ENCODE measurements at places on chromosomes 4 and X. TPM values are rescaled to one million over a fixed set of nuclear protein-coding genes. Genes with fewer than 3 reads are reported as not detected.
A peak's percentile ranks its signal among the peaks of the same experiment; 100 is the strongest.

CRLF2 gene
- 0.29 TPM for total RNA-seq

GRCh38 chrX:63932006-63932405 is 147.0 kb upstream of the ARHGEF9 start:
- H3K36me3 ChIP-seq = no peaks in the 10 kb centered on the region
- no peaks in the 10 kb centered on the region for H3K27me3 ChIP-seq
- no peaks in the 10 kb centered on the region for H3K4me1 ChIP-seq
- DNase-seq = peak; percentile 49

- no peak overlapping the region for H3K27ac ChIP-seq
- no peak overlapping the region for H3K4me3 ChIP-seq
- no peaks in the 10 kb centered on the region for H3K4me1 ChIP-seq
- no peaks in the 10 kb centered on the region for H3K36me3 ChIP-seq
- no peak for DNase-seq
Measured at GRCh38 chrX:97605271-97605670, 721.6 kb downstream of the RPA4 start.

MAGEA2B gene
- not detected for total RNA-seq

GRCh38 chr4:108034565-108034964 is 44.9 kb downstream of the HADH start:
- no peak for DNase-seq
- peaks cover 16% of the 10 kb centered on the region for H3K36me3 ChIP-seq
- H3K27ac ChIP-seq = no peak overlapping the region
- no peak overlapping the region for H3K4me3 ChIP-seq
- no peaks in the 10 kb centered on the region for H3K27me3 ChIP-seq
- H3K4me1 ChIP-seq = peaks cover 7% of the 10 kb centered on the region

ANKRD50 gene
- 27.5 TPM for total RNA-seq

GRCh38 chrX:119424999-119425398 is 25.9 kb downstream of the SLC25A43 start:
- H3K27ac ChIP-seq = no peak overlapping the region
- no peak overlapping the region for H3K4me3 ChIP-seq
- no peak for DNase-seq
- H3K27me3 ChIP-seq = no peaks in the 10 kb centered on the region
- H3K4me1 ChIP-seq = peaks cover 12% of the 10 kb centered on the region
- peaks cover under 1% of the 10 kb centered on the region for H3K36me3 ChIP-seq

- peaks cover 15% of the 10 kb centered on the region for H3K27me3 ChIP-seq
- no peaks in the 10 kb centered on the region for H3K4me1 ChIP-seq
- H3K36me3 ChIP-seq = no peaks in the 10 kb centered on the region
- no peak overlapping the region for H3K27ac ChIP-seq
- no peak overlapping the region for H3K4me3 ChIP-seq
- no peak for DNase-seq
Measured at GRCh38 chr4:76354517-76355473, 48.3 kb downstream of the STBD1 start.

GRCh38 chr4:186265683-186266652 is at the start of gene F11:
Gene F11 (plus strand): TSS chr4:186266189. CDS start chr4:186267137, 948 bp downstream.
- no peaks in the 10 kb centered on the region for H3K4me1 ChIP-seq
- no peak within 1 kb of the TSS for H3K27ac ChIP-seq
- H3K36me3 ChIP-seq = no peaks in the 10 kb centered on the region
- no peak within 1 kb of the TSS for H3K4me3 ChIP-seq

SOX3 gene
- not detected for total RNA-seq

SPINK2 gene
- not detected for total RNA-seq

AFM gene
- not detected for total RNA-seq

DNA sequence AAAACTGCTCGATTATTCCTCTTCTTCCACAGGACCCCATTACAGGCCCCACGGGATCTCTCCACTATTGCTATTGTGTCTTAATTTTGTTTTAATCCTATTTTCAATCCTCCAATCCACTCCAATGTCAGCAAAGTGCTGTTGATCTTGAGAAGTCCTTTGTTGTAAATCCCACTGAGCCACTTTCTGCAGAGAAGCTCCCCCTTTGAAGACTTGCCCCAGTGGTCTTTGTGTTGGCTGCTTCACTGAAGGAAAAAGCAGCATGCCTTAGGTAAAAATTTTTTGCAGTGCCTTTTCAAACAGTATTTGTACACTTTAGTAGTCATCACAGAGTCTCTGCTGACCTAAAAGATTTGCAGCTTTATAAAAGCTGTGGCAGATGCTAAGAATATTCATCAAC is 252.0 kb upstream of the SLC7A11 start:
- H3K27ac ChIP-seq = no peak overlapping the region
- no peak overlapping the region for H3K4me3 ChIP-seq
- no peaks in the 10 kb centered on the region for H3K4me1 ChIP-seq
- no peaks in the 10 kb centered on the region for H3K27me3 ChIP-seq

DNA sequence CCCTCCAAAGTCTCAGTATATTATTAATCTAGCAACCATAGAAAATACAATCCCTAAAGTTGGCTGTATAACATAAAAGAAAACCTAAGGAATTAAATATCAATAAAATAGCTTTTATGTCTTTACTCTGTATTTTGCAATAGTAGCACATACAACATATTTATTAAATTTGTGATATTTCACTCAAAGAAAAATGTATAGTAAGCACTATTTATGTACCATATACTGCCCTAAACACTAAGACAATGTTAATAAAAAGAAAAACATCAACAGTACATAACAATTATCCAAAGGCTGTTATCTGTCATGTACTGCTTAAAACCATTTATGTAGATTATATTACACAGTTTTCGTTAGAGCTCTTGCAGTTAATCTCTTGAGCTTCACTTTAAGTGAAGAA is 834.5 kb upstream of the INTU start:
- H3K4me3 ChIP-seq = no peak overlapping the region
- no peak overlapping the region for H3K27ac ChIP-seq
- H3K4me1 ChIP-seq = peaks cover 4% of the 10 kb centered on the region
- H3K27me3 ChIP-seq = no peaks in the 10 kb centered on the region
- DNase-seq = no peak

DNA sequence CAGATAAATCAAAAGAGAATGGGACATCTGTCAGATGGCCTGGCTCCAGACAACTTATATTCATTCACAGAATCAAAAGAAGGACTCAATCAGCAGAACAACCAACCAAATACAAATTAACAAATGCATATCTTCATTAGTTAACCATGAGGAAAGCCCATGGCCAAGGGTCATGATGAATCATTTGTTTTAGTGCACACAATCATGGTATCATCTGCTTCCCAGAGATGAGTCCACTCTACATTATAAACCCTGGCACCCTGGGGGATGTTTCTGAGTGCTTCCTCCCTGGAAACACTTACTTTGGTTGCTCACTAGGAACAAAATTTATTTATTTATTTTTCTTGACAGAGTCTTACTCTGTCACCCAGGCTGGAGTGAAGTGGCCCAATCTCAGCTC is 453.3 kb upstream of the HS3ST1 start:
- H3K27ac ChIP-seq = no peak overlapping the region
- DNase-seq = no peak
- no peaks in the 10 kb centered on the region for H3K4me1 ChIP-seq
- H3K36me3 ChIP-seq = no peaks in the 10 kb centered on the region

PF4V1 gene
- total RNA-seq = not detected

DNA sequence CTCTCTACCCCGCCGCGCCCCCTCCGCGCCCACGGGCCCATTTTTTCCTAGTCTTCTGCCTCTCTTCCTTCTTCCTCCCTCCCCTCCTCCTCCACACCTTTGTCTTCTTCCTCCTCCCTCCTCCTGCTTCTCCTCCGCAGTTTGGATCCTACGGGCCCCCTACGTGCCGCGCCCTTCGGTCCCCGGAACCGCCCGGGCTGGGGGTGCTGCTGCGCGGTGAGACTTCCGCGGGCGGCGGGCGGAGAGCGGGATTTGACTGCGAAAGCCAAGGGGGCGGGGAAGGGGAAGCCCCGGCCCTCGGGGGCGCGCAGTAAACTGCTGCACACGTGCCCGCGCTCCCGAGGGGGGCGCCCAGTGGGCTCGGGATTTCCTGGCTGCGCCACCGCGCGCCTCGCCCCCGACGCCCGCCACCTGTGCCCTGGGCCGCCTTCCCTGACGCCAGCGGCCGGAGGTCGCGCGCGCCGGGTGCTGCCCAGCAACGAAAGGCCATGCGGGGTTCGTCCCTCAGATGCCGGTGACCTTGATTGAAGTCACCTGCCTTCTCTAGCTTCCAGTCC is 3.3 kb upstream of the NKX3-2 start:
- peaks cover 43% of the 10 kb centered on the region for H3K27me3 ChIP-seq
- peak overlapping the region; percentile 62 for H3K4me3 ChIP-seq
- no peak overlapping the region for H3K27ac ChIP-seq

SLC39A8 gene
- 11.2 TPM for total RNA-seq

DNA sequence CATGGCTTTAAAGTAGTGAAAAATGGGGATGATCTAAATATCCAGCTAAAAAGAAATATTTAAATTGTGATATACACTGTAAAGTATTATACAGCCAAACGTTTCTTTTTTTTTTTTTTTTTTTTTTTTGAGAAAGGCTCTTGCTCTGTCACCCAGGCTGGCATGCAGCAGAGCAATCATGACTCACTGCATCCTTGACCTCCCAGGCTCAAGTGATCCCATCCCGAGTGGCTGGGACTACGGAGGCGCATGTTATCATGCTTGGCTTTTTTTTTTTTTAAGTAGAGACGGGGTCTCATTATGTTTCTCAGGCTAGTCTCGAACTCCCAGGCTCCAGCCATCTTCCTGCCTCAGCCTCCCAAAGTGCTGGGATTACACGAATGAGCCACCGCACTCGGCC is 17.1 kb downstream of the SMIM14 start:
- peak overlapping the region; percentile 80 for H3K27ac ChIP-seq
- peaks cover 5% of the 10 kb centered on the region for H3K36me3 ChIP-seq
- H3K4me3 ChIP-seq = no peak overlapping the region
- H3K4me1 ChIP-seq = peaks cover 55% of the 10 kb centered on the region
- DNase-seq = no peak

DNA sequence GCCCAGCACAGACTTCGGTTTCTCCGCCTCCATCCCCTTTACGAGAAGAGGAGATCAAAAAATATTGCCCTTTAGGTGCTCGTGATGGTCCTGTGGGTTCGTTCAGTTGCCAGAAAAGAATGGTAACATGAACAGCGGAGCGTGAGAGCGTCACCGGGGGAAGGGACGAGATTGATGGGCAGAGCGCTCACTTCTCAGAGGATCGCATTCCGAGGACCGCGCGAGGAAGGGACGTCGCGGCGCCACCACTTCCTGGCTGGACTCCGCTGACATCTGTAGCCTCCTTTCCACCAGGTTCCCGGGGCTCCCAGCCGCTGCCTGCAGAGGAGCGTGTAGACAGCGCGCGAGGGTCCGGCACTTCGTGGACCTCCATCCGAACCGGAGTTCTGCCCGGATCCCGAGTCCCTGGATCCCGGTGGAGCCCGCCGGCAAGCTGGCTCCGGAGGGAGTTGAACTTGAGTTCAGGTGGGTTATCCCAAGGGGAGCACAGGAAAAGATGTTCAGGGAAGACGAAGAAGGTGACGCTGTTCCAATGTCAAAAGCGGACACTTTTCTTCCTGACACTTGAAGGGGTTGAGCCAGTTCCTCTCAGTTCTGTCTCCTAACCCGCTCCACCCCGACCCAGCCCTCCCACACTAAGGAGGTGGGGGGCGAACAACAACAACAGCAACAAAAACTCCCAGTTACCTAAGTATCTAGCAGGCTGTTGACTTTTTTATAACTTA is 484 bp downstream of the GALNTL6 start:
- H3K4me1 ChIP-seq = no peaks in the 10 kb centered on the region
- DNase-seq = peak; percentile 30
- no peaks in the 10 kb centered on the region for H3K27me3 ChIP-seq
- no peaks in the 10 kb centered on the region for H3K36me3 ChIP-seq
- H3K4me3 ChIP-seq = no peak overlapping the region
